ENCODE measurements at places on chromosomes 5 and 9. TPM values are rescaled to one million over a fixed set of nuclear protein-coding genes. Genes with fewer than 3 reads are reported as not detected.

PCDHGB7 gene
- 13.9 TPM for polyA plus RNA-seq

SLC22A5 gene
- 13.9 TPM for polyA plus RNA-seq

TEK gene
- 52.6 TPM for polyA plus RNA-seq

SMIM32 gene
- polyA plus RNA-seq: 0.25 TPM

LCN10 gene
- polyA plus RNA-seq: 0.76 TPM

LCN15 gene
- 0.10 TPM for polyA plus RNA-seq

GRM6 gene
- 1.8 TPM for polyA plus RNA-seq

PHF24 gene
- polyA plus RNA-seq: 0.54 TPM
